K562 (cell line): ENCODE measurements at places on chromosomes 2 and 18.
A peak's percentile ranks its signal among the peaks of the same experiment; 100 is the strongest.

DNA sequence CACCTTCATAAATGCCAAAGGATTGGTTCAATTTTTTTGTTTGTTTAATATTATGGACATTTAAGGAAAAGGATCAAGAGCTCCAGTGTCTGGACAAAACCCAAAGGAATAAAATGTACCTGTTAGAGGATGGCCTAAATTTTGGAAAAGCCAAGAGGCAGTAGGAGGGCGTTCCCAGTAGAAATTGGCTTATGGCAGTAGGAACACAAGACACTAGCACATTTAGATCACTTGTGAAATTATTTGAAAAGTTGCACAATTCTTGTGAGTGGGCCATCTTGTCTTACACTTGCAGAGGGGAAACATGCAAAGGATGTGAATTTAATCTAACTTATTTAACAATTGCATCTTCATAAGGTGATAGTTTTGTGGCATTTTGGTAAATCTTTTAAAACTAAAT lies 3.2 kb downstream of the BZW1 start:
- H3K4me3 ChIP-seq, result no peak overlapping the region
- H3K4me1 ChIP-seq, result peaks cover 7% of the 10 kb centered on the region
- H3K27me3 ChIP-seq, result no peaks in the 10 kb centered on the region
- H3K27ac ChIP-seq, result no peak overlapping the region
- H3K36me3 ChIP-seq, result peaks cover 73% of the 10 kb centered on the region

DNA sequence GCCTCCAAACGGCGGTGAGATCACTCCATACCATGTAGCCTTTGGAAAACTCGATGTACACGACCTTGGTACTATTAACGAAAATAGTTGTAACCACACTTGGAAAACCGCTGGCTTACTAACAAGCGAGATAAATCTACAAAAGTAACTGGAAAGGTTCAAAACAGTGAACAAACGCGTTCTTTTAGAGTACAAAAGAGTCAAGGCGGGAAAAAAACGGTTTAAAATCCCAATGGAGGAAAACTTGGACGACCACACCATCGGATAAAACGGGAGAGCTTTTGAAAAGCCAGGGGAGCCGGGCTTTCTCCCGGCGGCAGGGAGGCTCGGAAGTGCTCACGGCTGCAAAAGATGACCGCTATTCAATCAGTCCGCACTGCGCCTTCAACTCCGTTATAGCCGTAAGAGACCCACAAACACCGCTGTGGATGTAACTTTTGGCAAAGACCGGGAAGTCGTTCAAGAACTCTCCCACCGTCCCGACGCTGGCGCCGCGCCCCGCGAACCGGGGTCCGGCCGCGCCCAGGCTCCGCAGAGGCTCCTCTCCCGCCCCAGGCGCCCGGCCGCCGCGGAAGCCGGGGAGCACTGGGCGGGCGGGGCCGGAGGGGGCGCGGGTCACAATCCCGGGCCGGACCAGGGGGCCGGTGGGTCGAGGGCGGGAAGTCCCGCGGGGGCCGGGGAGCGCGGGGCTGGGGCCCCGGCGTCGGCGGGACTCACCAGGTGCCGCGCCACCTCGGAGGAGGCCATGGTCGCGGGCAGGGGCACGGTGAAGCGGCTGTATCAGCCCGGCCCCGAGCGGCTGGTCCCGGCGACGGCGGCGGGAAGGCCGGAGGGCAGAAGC lies 465 bp downstream of the SEPTIN10 start:
- no peak for DNase-seq
- H3K27me3 ChIP-seq, result no peaks in the 10 kb centered on the region
- no peak overlapping the region for H3K27ac ChIP-seq
- no peaks in the 10 kb centered on the region for H3K4me1 ChIP-seq
- no peak overlapping the region for H3K4me3 ChIP-seq

- peaks cover 25% of the 10 kb centered on the region for H3K4me1 ChIP-seq
- H3K36me3 ChIP-seq, result peaks cover 82% of the 10 kb centered on the region
- H3K27me3 ChIP-seq, result no peaks in the 10 kb centered on the region
- no peak overlapping the region for H3K4me3 ChIP-seq
- DNase-seq, result no peak
Measured at GRCh38 chr2:96863575-96864342, 5.9 kb upstream of the ANKRD39 start.

DNA sequence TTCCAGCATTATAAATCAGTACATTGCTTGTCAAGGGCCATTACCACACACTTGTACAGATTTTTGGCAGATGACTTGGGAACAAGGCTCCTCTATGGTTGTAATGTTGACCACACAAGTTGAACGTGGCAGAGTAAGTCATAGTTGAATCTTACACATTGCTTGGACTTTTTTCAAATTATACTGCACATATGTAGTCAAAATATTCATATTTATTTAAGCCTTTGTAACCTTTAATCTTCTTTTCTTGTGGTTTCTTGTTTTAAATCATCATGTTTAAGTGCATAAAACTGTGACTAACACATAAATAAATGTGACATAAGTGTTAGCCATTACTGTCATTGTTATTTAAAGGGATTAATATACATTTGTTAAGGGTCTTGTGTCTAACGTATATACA lies 52.1 kb upstream of the EPB41L5 start:
- H3K4me1 ChIP-seq, result no peaks in the 10 kb centered on the region
- no peak overlapping the region for H3K27ac ChIP-seq
- DNase-seq, result no peak
- H3K4me3 ChIP-seq, result no peak overlapping the region
- H3K36me3 ChIP-seq, result peaks cover 38% of the 10 kb centered on the region; the same call in 2 of the 3 replicates
- H3K27me3 ChIP-seq, result no peaks in the 10 kb centered on the region

- H3K4me3 ChIP-seq, result no peak overlapping the region
- no peaks in the 10 kb centered on the region for H3K36me3 ChIP-seq
- H3K27ac ChIP-seq, result no peak overlapping the region
- H3K4me1 ChIP-seq, result no peaks in the 10 kb centered on the region
- H3K27me3 ChIP-seq, result no peaks in the 10 kb centered on the region
- no peak for DNase-seq
Measured at GRCh38 chr2:164514491-164514890, 106.8 kb downstream of the GRB14 start.

DNA sequence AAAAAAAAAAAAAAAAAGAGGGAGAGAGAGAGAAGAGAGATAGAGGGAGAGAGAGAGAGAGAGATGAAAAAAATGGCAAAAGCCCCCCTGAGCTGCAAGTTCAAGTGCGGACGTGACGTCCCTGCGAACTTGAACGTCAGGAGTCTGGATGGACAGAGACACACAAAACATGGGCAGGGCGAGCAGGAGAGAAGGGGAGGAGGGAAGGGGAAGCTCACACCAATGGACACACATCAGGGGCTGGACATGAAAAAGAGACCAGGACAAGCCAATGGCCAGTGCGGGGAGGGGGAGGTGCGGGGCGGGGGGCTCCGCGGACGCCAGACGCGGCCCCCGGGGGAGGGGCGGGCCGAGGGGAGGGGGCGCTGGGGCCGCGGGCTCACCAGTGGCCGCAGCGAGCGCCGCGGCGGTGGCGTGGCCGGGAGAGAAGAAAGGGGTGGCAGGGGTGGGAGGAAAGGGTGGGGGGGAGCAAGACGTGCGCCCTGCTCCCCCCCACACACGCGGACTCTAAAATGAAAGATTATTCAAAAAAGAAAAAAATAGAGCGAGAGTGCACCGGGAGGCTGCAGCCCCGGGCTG lies at the start of gene BCL11A:
TSS of gene BCL11A (minus strand) at position 160 of the 579 bp plus-strand sequence. CDS start 384 bp downstream, outside the sequence.
- peaks cover 43% of the 10 kb centered on the region for H3K27me3 ChIP-seq
- no peak within 1 kb of the TSS for H3K27ac ChIP-seq
- no peak for DNase-seq

DNA sequence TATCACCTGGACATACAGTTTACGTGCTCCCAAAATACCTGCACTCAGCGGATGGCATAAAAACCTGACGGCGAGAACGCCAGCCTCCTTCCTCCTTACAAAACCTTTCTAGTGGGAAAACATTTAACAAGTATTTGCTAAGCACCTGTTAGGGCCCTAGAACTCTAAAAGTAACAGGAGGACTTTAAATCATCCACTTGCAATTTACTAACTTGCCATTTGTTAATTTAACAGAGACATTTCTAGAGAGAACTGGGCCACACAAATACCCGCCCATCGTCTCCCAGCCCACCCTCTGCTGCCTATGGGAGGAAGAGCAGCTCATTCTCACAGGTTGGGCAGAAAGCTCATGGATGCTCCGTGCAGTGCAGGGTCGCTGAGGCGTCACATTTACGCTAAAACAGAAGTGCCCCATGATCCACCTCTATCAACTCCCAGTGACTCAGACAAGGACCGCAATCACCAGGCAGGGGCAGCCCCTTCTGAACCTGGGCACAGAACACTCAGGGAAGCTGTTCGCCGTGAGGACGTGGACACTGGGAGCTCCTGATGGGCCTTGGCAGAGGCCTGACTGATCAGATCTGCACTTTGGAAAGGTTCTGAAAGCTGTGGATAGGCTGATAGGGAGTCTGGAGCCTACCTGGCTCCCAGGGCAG lies 106.9 kb downstream of the HDAC4 start:
- no peaks in the 10 kb centered on the region for H3K27me3 ChIP-seq
- DNase-seq, result peak; percentile 61
- H3K4me1 ChIP-seq, result peaks cover 70% of the 10 kb centered on the region
- H3K36me3 ChIP-seq, result no peaks in the 10 kb centered on the region
- no peak overlapping the region for H3K4me3 ChIP-seq

DNA sequence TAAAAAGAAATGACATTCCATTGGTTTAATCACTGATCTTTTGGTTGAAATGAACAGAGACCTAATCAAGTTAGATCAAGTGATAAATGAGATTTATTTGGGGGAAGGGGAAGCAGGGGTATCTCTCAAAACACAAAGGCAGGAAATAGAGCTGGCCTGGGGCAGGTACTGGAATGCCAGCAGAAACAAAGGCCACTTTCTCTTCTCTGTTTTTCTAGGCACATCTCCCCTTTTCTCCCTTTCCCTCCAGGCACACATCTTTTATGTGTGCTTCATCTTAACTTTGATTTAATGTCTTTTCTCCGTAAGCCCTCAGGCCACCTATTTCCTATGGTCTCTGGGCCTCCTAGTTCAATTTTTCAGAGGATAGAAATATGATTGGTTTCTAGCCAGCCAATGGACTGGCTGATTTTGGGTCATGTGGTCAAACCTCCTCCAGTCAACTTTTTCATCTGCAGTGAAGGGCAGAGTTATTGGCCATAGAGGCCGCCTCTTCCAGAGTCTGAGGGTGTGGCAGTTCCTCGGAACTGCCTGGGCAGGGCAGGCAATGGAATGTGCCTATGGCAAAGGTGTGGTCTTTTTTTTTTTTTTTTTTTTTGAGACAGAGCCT lies 58.9 kb upstream of the FAM136A start:
- H3K36me3 ChIP-seq, result no peaks in the 10 kb centered on the region
- no peak overlapping the region for H3K4me3 ChIP-seq

GRCh38 chr2:85922199-85922598 lies 33.4 kb upstream of the ST3GAL5 start:
- no peak overlapping the region for H3K4me3 ChIP-seq
- H3K4me1 ChIP-seq, result peaks cover 18% of the 10 kb centered on the region
- peak overlapping the region; percentile 17; the same call in 1 of the 3 replicates for H3K27ac ChIP-seq
- no peaks in the 10 kb centered on the region for H3K36me3 ChIP-seq
- DNase-seq, result no peak

DNA sequence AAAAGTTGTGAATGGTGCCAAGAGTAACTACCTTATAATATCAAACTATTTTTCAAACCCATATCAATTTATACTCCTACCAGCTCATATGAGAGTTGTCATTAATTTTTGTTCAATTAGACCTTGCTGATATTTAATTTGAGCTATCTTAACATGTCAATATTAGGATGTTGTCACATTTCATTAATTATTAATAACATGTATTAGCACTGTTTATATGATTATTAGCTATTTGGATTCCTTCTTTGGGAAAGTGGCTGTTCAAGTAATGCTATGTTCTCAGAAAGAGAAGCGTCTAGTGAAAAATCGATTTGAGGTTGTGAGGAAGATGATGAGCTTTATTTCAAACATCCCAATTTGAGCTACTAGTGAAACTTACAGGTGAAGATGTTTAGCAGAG lies 620.2 kb downstream of the KCNJ3 start:
- H3K36me3 ChIP-seq, result no peaks in the 10 kb centered on the region
- no peaks in the 10 kb centered on the region for H3K27me3 ChIP-seq
- DNase-seq, result no peak
- no peaks in the 10 kb centered on the region for H3K4me1 ChIP-seq
- H3K4me3 ChIP-seq, result no peak overlapping the region

- H3K27me3 ChIP-seq, result no peaks in the 10 kb centered on the region
- H3K36me3 ChIP-seq, result no peaks in the 10 kb centered on the region
- H3K4me3 ChIP-seq, result no peak overlapping the region
- no peak for DNase-seq
- no peak overlapping the region for H3K27ac ChIP-seq
Measured at GRCh38 chr2:170710609-170710979, 4.5 kb upstream of the SP5 start.

GRCh38 chr2:24122366-24123194 lies 554 bp downstream of the PFN4 start:
- peak overlapping the region; percentile 78 for H3K27ac ChIP-seq
- no peaks in the 10 kb centered on the region for H3K36me3 ChIP-seq
- no peak for DNase-seq
- H3K4me3 ChIP-seq, result peak overlapping the region; percentile 67
- H3K27me3 ChIP-seq, result no peaks in the 10 kb centered on the region

GRCh38 chr2:51013079-51013932 lies 18.6 kb downstream of the NRXN1 start:
- H3K27me3 ChIP-seq, result no peaks in the 10 kb centered on the region
- no peaks in the 10 kb centered on the region for H3K36me3 ChIP-seq
- no peak overlapping the region for H3K27ac ChIP-seq
- no peaks in the 10 kb centered on the region for H3K4me1 ChIP-seq

GRCh38 chr2:22703286-22703920 lies 681.6 kb upstream of the KLHL29 start:
- H3K27me3 ChIP-seq, result no peaks in the 10 kb centered on the region
- H3K27ac ChIP-seq, result no peak overlapping the region
- H3K4me1 ChIP-seq, result no peaks in the 10 kb centered on the region
- H3K4me3 ChIP-seq, result no peak overlapping the region

- peak; percentile 72 for DNase-seq
- H3K4me1 ChIP-seq, result peaks cover 28% of the 10 kb centered on the region
- no peaks in the 10 kb centered on the region; the same call in 2 of the 3 replicates for H3K36me3 ChIP-seq
- H3K4me3 ChIP-seq, result no peak overlapping the region
Measured at GRCh38 chr2:33212151-33212550, 264.3 kb upstream of the RASGRP3 start.

- no peak overlapping the region for H3K4me3 ChIP-seq
- no peak overlapping the region for H3K27ac ChIP-seq
Measured at GRCh38 chr2:45938649-45939511, 287.4 kb downstream of the PRKCE start.

DNA sequence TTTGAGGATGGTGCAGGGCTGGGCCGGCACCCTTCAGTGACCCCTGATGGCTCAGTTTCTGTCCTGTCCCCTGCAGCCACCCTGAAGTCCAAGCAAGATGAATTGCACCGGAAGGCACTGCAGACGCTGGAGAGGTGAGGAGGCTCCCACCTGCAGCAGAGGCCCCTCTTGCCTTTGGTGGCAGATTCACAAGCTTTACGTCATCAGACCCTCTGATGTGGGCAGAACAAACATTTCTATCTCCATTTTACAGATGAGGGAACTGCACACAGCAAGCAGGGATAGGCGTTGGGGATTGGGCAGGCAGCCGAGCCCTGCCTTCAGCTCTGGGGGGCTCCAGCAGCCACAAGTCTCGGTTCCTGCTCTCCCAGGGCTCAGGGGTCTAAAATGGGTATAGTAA lies 107.7 kb upstream of the MCFD2 start:
- no peaks in the 10 kb centered on the region for H3K4me1 ChIP-seq
- peaks cover 9% of the 10 kb centered on the region; the same call in 2 of the 3 replicates for H3K36me3 ChIP-seq
